ENCODE measurements at places on chromosomes 7 and 10.

GRCh38 chr7:113013761-113014449 lies 72.7 kb downstream of the GPR85 start:
- DNase-seq = no peak

DNA sequence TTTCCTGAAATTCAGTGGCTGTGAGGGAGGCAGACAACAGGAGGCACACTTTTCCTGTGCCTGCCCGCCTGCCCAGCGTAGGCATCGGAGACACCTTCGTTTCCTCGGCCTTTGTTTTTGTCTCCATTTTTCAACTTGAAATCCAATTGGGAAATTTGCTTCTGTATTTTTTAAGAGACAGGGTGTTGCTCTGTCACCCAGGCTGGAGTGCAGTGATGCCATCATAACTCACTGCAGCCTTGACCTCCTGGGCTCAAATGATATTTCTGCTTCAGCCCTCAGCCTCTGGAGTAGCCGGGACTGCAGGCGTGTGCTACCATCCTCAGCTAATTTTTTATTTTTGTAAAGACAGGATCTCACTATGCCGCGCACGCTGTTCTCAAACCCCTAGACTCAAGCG lies 116.8 kb downstream of the CYTH3 start:
- no peak for DNase-seq

DNA sequence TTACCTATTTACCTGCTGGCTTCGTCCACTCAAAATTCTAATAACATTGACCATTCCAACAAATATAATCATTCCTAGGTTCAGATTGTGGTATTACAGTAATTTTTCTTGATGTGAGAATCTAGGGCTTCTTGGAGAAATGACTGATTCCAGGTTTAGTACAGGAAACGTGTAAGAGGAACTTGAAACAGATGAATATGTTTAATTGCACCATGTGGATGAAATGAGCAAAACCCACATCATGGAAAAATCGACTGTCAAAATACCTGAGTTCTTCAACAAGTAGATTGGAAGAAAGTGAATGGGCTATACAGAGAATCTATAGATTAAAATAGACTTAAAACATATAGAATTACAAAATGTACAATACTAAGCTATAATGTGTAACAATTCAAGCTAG lies 24.9 kb upstream of the OR9A4 start:
- DNase-seq = no peak

DNA sequence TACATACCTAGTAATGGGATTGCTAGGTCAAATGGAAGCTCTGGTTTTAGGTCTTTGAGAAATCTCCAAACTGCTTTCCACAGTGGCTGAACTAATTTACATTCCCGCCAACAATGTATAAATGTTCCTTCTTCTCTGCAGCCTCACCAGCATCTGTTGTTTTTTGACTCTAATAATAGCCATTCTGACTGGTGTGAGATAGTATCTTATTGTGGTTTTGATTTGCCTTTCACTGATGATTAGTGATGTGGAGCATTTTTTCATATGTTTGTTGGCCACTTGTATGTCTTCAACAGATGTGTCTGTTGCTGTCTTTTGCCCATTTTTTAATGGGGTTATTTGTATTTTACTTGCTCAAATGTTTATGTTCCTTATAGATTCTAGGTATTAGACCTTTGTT lies 675.5 kb downstream of the SUGCT start:
- no peak for DNase-seq

- peak; percentile 89 for DNase-seq
Measured at GRCh38 chr7:979886-980571, 3.0 kb upstream of the CYP2W1 start.

GRCh38 chr7:80624763-80625162 lies 13.7 kb upstream of the CD36 start:
- DNase-seq = no peak

Data from SK-N-DZ (cell line).